Activated T-cell treated with anti-CD3 and anti-CD28 coated beads, Interleukin-2, amount 50 U/mL, for 4 hours (primary cell): ENCODE measurements at places on chromosomes 6 and 20. TPM values are rescaled to one million over a fixed set of nuclear protein-coding genes. Genes with fewer than 3 reads are reported as not detected.
A peak's percentile ranks its signal among the peaks of the same experiment; 100 is the strongest.

- DNase-seq = no peak
Observed at GRCh38 chr20:46255440-46256104, 52.7 kb downstream of the CDH22 start.

Gene SEL1L2
- total RNA-seq = not detected

DNA sequence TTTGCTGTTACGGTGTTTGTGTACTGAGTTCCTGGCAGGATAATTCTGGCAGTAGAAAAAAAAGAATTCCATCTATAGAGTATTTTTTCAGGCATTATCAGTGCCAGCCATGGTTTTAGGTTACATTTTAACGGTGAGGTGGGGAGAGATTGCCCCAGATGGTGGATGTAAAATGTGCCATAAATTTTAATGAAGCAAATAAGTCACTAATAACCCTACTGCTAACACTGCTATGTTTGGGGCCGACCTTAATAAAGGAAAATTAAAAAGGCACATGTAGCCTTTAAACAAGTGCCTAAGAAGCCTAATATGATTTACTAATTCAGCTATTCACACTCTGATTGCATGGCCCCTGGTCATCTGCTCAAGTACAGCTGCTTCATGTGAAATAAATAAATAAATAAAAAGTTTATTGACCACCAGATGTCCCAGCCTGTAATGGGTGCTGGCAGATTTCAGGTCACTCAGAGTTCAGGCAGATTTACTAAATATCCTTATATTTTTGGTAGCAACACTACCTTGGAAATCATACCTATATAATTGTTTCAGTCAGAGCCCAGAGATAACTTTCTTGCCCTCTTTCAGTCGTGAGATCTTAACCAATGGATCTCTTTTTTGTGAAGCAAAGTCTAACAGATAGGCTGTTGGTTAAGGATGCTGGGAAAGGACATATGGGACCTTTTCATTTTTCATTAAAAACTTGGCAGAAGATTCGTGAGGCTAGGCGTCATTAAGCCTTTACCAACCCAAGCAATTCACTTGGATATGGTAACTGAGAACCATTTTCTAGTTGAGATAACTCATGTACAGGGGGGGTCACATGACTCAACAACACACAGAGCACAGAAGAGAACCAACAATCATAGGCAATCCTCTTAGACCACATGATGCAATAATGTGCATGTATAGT is 495.0 kb upstream of the NRSN1 start:
- no peak for DNase-seq

DNA sequence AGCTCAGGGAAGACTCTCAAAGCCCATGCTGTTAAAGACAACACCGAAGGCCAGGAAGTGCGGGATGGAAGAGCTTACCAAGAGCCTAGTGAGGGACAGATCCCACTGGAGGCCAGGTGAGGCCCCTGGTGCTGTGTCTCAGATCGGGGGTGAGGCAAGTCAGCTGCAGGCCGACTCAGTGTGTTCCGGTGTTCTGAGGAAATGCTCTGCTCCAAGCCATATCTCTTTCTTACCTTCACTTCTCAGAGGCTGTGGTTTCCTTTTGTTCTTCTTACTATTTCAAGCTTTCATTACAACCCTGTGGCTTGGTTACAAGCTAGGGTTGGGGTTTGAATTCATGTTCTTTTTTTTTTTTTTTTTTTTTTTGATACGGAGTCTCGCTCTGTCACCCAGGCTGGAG is 114.3 kb upstream of the ZFP64 start:
- peak; percentile 14 for DNase-seq

Gene CST4
- not detected for total RNA-seq

Gene OR12D3
- not detected for total RNA-seq

DNA sequence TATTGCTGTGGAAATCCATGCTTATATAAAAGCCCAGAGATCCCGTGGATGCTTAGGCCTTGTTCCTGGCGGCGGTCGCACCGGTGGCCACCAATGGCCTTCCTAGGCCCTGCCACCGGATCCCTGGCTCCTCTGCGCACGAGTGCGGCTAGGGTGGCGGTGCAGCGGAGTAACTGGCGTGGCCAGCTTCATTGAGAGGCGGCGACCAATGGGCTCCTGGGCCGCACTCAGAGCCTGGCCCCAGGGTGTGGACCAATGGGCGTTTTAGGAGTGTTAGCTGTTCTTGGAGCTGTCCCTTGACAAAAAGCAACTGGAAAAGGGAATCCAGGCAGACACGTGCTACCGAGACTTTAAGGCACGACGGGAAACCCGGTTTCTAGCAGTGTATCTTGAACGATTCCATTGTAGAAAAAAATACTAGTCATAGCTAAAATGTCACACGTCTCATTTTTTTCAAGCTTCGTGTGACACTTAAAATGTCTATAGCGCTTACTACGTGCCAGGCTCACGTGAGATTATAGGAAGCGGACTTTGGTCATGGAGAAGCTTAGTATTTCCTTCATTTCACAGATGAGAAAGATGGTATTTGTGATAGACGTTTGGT is 1.7 kb downstream of the AMD1 start:
- DNase-seq = peak; percentile 45

Gene SRMS
- not detected for total RNA-seq

Gene BPIFB2
- total RNA-seq = not detected

- DNase-seq = no peak
Observed at GRCh38 chr6:45970326-45970725, 45.3 kb downstream of the CLIC5 start.

DNA sequence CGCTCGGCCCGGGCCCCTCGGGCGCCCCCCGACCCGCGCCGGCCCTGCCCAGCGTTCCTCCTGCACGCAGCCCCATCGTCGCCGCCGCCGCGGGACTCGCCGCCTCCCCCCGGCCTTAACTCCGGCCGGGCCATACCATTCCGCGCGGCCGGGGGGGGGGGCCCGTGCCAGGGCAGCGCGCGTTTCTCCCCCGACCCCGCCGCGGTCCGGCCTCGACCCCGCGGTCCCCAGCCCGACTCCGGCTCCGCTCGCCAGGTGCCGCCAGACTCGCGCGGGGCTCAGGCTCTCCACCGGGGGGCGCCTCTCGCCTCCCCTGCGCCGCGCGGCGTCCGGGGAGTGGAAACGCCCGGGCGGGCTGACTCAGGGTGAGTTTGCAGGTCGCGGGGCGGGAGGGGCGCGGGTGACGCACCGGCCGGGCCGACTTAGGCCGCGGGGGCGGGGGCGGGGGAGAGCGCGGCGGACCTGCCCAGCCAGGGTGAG is at the start of gene SRXN1:
Gene SRXN1 (minus strand): TSS at position 91 of the 480 bp plus-strand sequence. CDS start 15 bp downstream, at position 76.
- peak; percentile 79 for DNase-seq

- DNase-seq = no peak
Observed at GRCh38 chr20:25224941-25225340, 22.9 kb upstream of the PYGB start.

- no peak for DNase-seq
Observed at GRCh38 chr20:38073307-38074071, 39.9 kb downstream of the RPRD1B start.

DNA sequence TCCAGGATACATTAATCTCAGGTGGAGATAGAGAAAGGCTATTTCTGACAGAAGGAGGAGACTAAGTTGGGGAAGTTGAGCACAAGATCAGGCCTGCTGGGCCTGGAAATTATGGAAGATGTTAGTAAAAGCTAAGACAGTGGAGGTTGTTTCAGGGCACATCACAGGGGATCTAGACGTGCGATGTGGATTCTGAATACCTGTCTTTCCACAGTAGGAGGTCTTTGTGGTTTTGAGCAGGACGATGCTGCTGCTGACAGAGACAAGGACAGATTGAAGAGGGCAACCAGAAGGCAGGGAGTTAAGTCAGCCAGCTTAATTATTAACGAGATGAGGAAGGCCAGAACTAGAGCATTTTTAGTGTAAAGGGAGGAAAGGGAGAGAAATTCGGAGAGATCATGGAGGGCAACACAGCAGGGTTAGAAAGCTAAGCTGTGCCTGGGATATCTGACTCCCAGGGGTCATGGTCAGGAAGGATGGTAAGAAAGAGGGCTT is 384.9 kb downstream of the MAFB start:
- DNase-seq = no peak

GRCh38 chr6:30206799-30207618 is 6.2 kb downstream of the TRIM26 start:
- no peak for DNase-seq

Gene BHLHE23
- not detected for total RNA-seq

DNA sequence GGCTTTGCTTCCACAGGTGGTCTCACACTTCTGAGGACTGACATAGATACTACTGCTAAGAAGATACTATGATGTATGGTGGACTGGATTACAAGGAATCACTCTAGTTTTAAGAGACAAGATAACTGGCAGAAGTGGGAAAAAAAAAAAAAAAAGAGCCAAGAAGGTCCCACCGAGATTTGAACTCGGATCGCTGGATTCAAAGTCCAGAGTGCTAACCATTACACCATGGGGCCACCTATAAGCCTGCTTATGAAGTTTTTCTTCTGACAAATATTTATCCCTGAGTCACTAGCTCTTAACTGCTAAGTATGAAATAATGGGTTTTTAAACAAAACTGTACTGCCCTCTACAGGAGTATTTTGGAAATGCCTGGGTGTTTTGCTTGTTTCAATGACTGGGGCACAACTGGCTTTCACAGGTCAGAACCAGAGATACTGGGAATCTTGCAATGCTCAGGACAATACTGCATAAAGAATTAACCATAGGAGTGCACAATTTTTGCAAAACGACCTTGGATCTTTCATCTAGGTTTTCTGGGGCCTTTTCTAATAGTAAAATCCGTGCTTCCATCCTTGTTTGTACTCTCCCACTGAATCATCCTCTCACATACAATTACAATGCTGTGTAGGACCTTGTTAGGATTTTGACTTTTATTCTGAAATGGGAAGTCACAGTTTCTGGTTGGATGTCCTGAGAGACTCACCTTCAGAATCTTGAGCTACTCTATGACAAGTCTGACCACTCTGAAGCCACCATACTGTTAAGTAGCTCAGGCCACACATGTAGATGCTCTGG is 116.3 kb downstream of the OR2B2 start:
- no peak for DNase-seq

DNA sequence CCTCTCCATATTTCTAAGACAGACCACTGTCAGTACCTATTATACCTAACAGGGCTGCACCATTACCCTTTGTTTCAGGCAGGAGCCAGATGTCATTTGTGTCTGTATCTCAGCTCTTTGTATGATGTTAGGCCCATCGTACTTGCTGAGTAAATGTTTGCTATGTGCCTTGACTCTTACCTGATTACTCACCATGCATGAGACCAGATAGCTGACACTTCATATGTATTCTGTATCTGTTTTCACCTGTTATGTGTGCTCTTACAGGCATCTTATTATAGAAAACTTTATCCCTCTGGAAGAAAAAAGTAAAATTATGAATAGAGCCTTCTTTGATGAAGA is 31.7 kb upstream of the ASXL1 start:
- DNase-seq = no peak

- DNase-seq = peak; percentile 21
Observed at GRCh38 chr20:31602779-31603441, 2.2 kb upstream of the ID1 start.

GRCh38 chr6:125802383-125802782 is 11.6 kb downstream of the NCOA7 start:
- no peak for DNase-seq

Gene MATN4
- 0.13 TPM for total RNA-seq

- no peak for DNase-seq
Observed at GRCh38 chr6:62391358-62391757, 105.3 kb upstream of the KHDRBS2 start.

Gene FOXA2
- total RNA-seq = not detected

DNA sequence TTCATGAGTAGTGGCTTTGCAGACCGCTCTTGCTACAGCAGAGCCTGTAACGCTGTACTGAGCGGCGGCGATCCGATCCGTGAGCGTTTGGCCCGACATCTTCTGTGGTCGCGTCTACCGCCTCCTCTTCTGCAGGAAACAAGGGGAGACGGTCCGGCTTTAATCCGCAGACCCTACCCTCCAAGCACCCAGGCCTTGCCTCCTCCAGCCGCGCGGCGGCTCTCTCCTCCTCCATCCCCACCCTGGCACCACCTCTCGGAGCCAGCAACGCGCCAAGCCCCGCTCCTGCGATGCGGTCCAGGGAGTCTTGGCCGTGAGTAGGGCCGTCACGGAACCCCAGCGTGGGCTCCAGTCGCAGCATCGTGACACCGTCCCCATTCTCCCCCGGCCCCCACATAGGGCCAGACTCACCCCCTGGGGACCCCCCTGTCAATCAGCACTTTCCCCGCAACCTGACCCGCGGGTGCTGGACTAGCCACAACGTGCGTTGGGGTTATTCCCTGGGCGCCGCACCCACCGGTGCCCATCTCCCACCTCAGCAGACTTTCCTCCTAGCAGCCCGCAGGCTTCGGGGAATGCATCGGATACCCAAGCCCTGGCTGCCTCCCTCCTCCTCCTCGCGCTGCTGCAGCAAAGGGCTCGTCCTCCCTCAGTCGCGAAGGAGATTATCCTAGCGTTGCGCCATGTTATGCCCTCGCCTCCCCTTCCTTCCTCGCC is 914 bp downstream of the SNAP91 start:
- no peak for DNase-seq

Gene ANKRD66
- total RNA-seq = not detected

DNA sequence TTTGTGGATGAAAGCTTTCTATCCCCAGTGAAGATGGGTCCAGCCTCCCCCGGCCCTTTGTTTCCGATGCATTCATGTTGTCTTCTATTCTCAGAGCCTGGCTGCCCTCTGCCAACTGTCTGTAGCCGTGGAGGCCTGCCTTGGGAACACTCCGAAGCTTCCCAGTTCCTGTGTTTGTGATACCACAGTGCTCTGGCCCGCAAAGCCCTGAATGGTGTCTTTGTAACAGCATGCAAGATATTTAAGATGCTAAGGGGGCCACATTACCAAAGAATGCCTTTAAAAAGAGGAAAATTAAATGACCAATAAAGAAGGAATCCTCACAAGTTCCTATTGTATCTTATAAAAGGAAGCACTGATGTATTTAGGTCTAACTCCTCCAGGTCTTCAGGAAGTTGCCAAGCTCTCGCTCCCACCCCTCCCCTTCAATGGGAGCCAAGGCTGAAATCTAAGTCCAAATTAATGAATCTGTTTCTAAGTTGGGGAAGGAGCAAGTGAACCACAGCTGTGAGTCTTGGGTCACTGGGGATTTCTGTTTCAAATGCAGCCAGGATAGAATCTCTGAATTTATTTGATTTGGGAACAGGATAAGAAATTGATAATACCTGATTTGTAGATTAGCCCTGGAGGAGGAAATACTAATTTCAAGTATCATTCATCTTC is 596.1 kb downstream of the QKI start:
- DNase-seq = no peak

Gene GJA10
- total RNA-seq = not detected

- DNase-seq = no peak
Observed at GRCh38 chr6:97361286-97361685, 78.3 kb upstream of the MMS22L start.

DNA sequence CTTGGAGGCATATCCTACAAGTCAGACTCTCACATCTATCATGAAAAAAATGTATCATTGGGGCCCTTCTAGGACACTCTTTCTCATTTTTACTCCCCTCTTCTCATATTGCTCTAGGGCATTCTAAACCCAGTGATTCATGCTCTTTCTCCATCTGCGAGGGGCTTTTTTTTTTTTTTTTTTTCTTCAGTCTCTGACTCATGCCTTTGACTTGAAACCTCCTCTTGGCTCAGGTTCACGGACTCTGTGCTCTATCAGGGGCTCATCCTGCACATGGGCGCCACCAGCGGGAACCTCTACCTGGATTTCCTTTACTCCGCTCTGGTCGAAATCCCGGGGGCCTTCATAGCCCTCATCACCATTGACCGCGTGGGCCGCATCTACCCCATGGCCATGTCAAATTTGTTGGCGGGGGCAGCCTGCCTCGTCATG is 17.8 kb downstream of the SLC22A1 start:
- no peak for DNase-seq
